ENCODE measurements at places on chromosomes 12 and 14. TPM values are rescaled to one million over a fixed set of nuclear protein-coding genes. Genes with fewer than 3 reads are reported as not detected.

- no peaks in the 10 kb centered on the region for H3K36me3 ChIP-seq
- no peak for DNase-seq
- peak overlapping the region; percentile 18 for H3K4me3 ChIP-seq
- peaks cover 26% of the 10 kb centered on the region for H3K27me3 ChIP-seq
Measured at GRCh38 chr12:49624921-49625577, 1.7 kb downstream of the PRPF40B start.

- no peak overlapping the region for H3K27ac ChIP-seq
- no peak overlapping the region for H3K4me3 ChIP-seq
- H3K4me1 ChIP-seq, result no peaks in the 10 kb centered on the region
Measured at GRCh38 chr12:1013618-1014489, 22.8 kb downstream of the ERC1 start.

GRCh38 chr12:16119618-16120415, 157.7 kb downstream of the SLC15A5 start:
- no peaks in the 10 kb centered on the region for H3K27me3 ChIP-seq
- no peak overlapping the region for H3K27ac ChIP-seq
- no peak overlapping the region for H3K4me3 ChIP-seq
- H3K36me3 ChIP-seq, result no peaks in the 10 kb centered on the region
- no peaks in the 10 kb centered on the region for H3K4me1 ChIP-seq

- H3K4me3 ChIP-seq, result no peak overlapping the region
- peaks cover 92% of the 10 kb centered on the region for H3K36me3 ChIP-seq
- H3K27me3 ChIP-seq, result no peaks in the 10 kb centered on the region
- peak overlapping the region; percentile 44 for H3K27ac ChIP-seq
- DNase-seq, result no peak
- peaks cover 88% of the 10 kb centered on the region for H3K4me1 ChIP-seq
Measured at GRCh38 chr12:108620236-108620879, 13.3 kb downstream of the SELPLG start.

DNA sequence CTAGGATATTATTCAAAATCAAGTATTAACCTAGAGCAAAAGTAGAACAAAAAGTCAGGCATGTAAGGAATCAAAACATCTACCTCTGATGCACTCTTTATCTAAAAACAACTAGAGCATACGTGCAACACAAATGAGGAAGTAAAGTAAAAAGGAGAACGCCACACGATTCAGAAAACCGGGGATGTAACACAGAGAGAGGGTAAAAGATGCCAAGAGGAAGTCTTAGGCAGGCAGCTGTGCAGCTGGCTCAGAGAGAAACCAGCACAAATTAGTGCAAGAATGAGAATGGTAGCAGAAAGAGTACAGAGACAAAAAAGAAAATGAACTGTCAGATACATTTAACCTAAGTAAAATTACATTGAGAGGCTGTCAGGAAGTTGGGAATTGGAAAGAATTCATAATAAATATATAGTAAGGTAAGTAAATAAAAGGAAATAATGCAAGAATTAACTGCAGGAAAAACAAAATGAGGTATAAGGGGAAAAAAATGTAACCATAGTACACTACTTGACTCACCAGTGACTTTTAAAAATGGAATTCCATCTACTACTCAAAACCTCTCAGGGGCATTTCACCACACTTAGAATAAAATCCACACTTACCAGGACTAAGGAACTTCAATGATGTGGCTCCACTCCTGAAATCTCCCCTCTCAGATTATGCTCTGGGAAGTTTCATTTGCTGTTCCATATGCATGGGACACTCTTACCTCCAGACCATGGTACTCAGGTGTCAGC, 17.1 kb downstream of the BCAT1 start:
- DNase-seq, result no peak
- no peak overlapping the region for H3K4me3 ChIP-seq
- H3K36me3 ChIP-seq, result no peaks in the 10 kb centered on the region
- no peak overlapping the region for H3K27ac ChIP-seq

GRCh38 chr14:50828721-50829488, 2.1 kb downstream of the NIN start:
- H3K27me3 ChIP-seq, result peaks cover 13% of the 10 kb centered on the region
- H3K4me3 ChIP-seq, result peak overlapping the region; percentile 78
- peaks cover 40% of the 10 kb centered on the region for H3K4me1 ChIP-seq
- peaks cover 24% of the 10 kb centered on the region for H3K36me3 ChIP-seq
- no peak overlapping the region for H3K27ac ChIP-seq

- no peak overlapping the region for H3K4me3 ChIP-seq
- H3K27me3 ChIP-seq, result peaks cover 13% of the 10 kb centered on the region
- no peak overlapping the region for H3K27ac ChIP-seq
- no peak for DNase-seq
- no peaks in the 10 kb centered on the region for H3K36me3 ChIP-seq
Measured at GRCh38 chr14:54374117-54374884, 22.5 kb upstream of the CDKN3 start.

DNA sequence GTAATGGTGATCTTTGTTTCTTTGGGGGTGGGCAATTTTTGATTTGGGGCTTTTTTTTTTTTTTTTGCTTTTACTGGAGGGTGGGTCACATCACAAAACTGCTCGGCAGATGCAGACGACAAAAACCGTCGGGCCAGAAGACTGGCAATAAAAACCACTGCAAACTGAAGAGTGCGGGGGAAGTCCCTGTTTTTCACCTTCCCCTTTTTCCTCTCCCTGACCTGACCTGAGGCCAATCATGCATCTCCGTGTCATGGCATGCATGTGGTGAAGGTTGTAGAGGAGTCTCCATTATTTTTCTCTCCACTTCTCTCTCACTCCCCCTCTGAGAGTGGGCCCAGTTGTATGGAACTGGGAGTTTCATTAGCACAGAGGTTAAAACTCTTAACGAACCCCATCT, 57.5 kb downstream of the AP5M1 start:
- H3K36me3 ChIP-seq, result no peaks in the 10 kb centered on the region
- H3K4me3 ChIP-seq, result no peak overlapping the region
- no peak for DNase-seq
- H3K27ac ChIP-seq, result no peak overlapping the region
- H3K4me1 ChIP-seq, result no peaks in the 10 kb centered on the region

DNA sequence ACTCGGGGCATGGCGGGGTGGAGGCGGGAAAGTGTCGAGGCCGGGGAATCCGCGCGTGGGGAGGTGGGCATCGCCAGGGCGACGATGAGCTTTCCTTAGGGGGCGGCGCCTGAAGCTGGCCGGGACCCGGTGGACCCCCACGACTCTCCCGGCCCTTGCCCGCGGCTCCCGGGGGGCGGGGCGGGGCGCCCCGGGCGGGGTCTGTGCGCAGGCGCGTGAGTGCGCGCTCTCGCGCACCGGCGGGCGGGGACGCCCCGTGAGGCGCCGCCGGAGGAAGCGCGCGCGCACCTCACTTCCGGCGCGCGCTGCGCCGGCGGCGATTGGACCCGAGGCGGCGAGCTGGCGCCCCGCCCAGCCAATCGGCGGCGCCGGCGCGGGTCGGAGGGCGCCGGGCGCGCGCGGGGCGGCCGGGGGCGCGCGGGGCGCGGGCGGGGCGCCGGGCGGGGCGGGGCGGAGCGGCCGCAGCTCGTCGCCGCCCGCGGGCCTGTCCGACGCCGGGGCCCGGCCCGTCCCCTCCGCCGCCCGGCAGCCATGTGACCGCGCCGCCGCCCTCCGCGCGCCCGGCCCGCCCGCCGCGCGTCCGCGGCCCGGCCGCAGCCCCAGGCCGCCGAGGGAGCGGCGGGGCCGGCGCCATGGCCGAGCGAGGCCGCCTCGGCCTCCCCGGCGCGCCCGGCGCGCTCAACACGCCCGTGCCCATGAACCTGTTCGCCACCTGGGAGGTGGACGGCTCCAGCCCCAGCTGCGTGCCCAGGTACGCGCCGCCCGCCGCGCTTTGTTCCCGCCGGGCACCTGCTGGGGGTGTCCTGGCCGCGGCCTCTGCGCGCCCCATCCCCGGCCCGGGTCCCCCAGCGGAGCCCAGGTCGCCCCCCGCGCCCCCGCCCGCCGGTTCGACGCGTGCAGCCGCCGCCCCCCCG, at the start of gene PACS2:
Gene PACS2, plus strand, starts transcription at position 462 of the 914 bp plus-strand sequence. Its CDS starts 171 bp downstream, at position 633.
- H3K27ac ChIP-seq, result peak within 1 kb of the TSS; percentile 61
- H3K4me1 ChIP-seq, result peaks cover 34% of the 10 kb centered on the region
- H3K36me3 ChIP-seq, result no peaks in the 10 kb centered on the region
- DNase-seq, result peak; percentile 80
- H3K27me3 ChIP-seq, result no peaks in the 10 kb centered on the region
- peak within 1 kb of the TSS; percentile 81 for H3K4me3 ChIP-seq

GRCh38 chr12:121628037-121628436, 1.7 kb downstream of the ORAI1 start:
- no peaks in the 10 kb centered on the region for H3K27me3 ChIP-seq
- DNase-seq, result no peak

- H3K27ac ChIP-seq, result no peak overlapping the region
- H3K27me3 ChIP-seq, result peaks cover 1% of the 10 kb centered on the region
- no peaks in the 10 kb centered on the region for H3K36me3 ChIP-seq
- DNase-seq, result no peak
- H3K4me1 ChIP-seq, result no peaks in the 10 kb centered on the region
Measured at GRCh38 chr14:89855961-89856656, 98.4 kb downstream of the EFCAB11 start.

- no peak overlapping the region for H3K4me3 ChIP-seq
- no peaks in the 10 kb centered on the region for H3K4me1 ChIP-seq
- H3K27ac ChIP-seq, result no peak overlapping the region
- peaks cover 2% of the 10 kb centered on the region for H3K27me3 ChIP-seq
Measured at GRCh38 chr12:112710414-112710813, 81.1 kb upstream of the RPH3A start.

- H3K27me3 ChIP-seq, result peaks cover 17% of the 10 kb centered on the region
- DNase-seq, result no peak
- peaks cover 20% of the 10 kb centered on the region for H3K4me1 ChIP-seq
- no peaks in the 10 kb centered on the region for H3K36me3 ChIP-seq
Measured at GRCh38 chr12:49901986-49902385, 1.7 kb downstream of the FAIM2 start.

DNA sequence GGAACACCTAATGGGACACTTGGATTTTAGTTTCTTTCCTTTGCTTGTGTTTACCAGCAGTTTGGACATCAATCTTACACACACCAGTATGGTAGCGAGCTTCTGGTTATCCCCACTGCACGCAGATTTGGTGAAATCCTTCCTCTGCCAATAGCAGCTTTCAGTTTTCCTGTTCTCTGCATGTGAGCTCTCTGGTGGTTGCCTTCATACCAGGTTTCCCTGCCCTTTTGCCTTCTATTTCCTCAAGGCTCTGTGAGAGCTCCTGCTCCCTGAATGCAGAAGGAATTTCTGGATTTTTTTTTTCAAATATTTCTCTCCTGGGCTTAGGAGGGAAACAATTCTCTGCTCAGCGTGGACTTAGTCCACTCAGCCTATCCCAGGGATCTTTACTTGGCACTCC, 93.0 kb upstream of the CCDC91 start:
- no peak for DNase-seq
- no peaks in the 10 kb centered on the region for H3K27me3 ChIP-seq
- no peaks in the 10 kb centered on the region for H3K4me1 ChIP-seq
- H3K4me3 ChIP-seq, result no peak overlapping the region
- H3K27ac ChIP-seq, result no peak overlapping the region

GRCh38 chr12:69007101-69007854, 74.3 kb upstream of the CPM start:
- H3K36me3 ChIP-seq, result no peaks in the 10 kb centered on the region
- H3K4me3 ChIP-seq, result no peak overlapping the region
- H3K27ac ChIP-seq, result no peak overlapping the region
- H3K27me3 ChIP-seq, result peaks cover 10% of the 10 kb centered on the region

DNA sequence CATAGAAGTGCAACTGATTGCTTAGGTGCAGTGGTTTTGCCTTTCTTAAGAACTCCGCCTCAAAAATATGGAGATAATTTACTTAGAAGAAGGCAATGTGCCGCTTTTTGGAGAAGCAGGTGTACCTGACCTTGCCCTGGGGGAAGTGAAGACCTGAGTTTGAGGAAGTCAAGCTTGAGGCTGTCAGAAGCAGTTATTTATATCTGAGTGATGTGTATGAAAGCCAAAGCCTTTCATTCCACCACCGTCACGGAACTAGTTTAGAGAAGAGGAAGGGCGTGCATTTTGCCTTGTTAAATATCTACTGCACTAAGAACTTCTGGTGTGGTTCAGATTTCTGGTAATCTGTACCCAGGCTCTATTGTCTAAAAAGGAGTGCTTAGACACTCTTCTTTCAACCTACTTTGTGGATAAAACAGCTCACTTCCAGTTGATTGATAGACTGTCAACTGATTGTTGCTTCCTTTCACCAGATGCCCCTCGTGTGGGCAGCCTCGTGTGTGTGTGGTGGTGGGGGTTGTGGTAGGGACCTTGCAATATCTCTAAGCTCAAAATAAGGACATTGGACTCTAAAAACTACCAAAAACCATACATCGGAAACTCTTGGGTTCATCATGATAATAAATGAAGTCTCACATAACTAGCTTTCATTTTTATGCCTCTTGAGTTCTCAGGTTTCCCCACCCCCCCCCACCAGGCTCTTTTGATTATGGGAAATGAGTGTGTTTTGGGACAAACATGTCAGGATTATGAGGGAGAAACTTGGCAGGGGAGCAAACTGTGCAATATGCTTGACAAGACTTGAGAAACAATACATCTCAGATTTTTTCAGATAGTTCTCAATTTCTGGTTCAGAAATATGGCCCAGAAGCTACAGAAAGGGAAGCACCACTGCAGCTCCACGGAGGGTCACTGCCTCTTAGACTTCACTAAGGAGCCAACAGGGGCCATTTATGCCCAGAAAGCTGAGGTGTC, 78.6 kb downstream of the ARF6 start:
- peak; percentile 63 for DNase-seq
- peak overlapping the region; percentile 72 for H3K4me3 ChIP-seq
- no peaks in the 10 kb centered on the region for H3K36me3 ChIP-seq
- no peaks in the 10 kb centered on the region for H3K27me3 ChIP-seq
- peak overlapping the region; percentile 98 for H3K27ac ChIP-seq

- no peak overlapping the region for H3K4me3 ChIP-seq
- no peak overlapping the region for H3K27ac ChIP-seq
- H3K4me1 ChIP-seq, result no peaks in the 10 kb centered on the region
- H3K27me3 ChIP-seq, result peaks cover 3% of the 10 kb centered on the region
- H3K36me3 ChIP-seq, result no peaks in the 10 kb centered on the region
Measured at GRCh38 chr12:108271951-108272872, 66.9 kb downstream of the CMKLR1 start.

- H3K36me3 ChIP-seq, result peaks cover 61% of the 10 kb centered on the region
- peaks cover 71% of the 10 kb centered on the region for H3K4me1 ChIP-seq
- peak; percentile 92 for DNase-seq
- peak within 1 kb of the TSS; percentile 94 for H3K27ac ChIP-seq
- no peaks in the 10 kb centered on the region for H3K27me3 ChIP-seq
Measured at GRCh38 chr12:104303538-104304151, at the start of gene EID3. TSS of gene EID3 (plus strand) at chr12:104303739. CDS start at chr12:104303935, 196 bp downstream.

DNA sequence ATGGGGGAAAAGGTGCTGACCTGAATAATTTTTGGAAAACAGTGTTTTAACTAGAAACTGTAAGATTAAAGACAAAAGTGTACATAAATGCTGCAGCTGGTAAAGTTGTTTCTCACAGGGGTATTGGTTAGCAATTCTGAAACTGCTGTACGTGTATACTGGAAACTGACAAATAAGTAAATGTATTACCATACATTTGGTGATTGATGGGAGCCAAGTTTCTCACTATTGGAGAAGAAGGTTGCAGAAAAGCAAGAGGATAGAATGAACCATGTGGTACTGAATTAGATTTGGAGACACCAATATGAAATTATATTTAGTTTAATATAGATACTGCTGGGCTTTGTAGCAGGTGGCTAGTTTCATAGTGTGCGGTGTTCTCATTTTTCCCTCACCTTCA, 19.6 kb upstream of the FBXO33 start:
- H3K4me1 ChIP-seq, result peaks cover 30% of the 10 kb centered on the region
- H3K36me3 ChIP-seq, result no peaks in the 10 kb centered on the region
- H3K27ac ChIP-seq, result peak overlapping the region; percentile 3
- DNase-seq, result no peak

The PAN2 gene
- total RNA-seq, result 61.3 TPM

The ACRBP gene
- total RNA-seq, result 1.8 TPM

The KCNMB4 gene
- total RNA-seq, result 0.23 TPM

The RPL10L gene
- not detected for total RNA-seq

The KLHDC1 gene
- 2.4 TPM for total RNA-seq

The PTHLH gene
- total RNA-seq, result not detected

The SLC5A8 gene
- total RNA-seq, result not detected

The MGP gene
- not detected for total RNA-seq

The BMP4 gene
- total RNA-seq, result 0.83 TPM

The SMCO2 gene
- total RNA-seq, result 0.38 TPM

The MBD6 gene
- 71.7 TPM for total RNA-seq

The SPATA7 gene
- 4.0 TPM for total RNA-seq
